Occipital lobe (tissue), 3 donors: ENCODE measurements at places on chromosomes 6 and 20. TPM values are rescaled to one million over a fixed set of nuclear protein-coding genes. Genes with fewer than 3 reads are reported as not detected.

DNA sequence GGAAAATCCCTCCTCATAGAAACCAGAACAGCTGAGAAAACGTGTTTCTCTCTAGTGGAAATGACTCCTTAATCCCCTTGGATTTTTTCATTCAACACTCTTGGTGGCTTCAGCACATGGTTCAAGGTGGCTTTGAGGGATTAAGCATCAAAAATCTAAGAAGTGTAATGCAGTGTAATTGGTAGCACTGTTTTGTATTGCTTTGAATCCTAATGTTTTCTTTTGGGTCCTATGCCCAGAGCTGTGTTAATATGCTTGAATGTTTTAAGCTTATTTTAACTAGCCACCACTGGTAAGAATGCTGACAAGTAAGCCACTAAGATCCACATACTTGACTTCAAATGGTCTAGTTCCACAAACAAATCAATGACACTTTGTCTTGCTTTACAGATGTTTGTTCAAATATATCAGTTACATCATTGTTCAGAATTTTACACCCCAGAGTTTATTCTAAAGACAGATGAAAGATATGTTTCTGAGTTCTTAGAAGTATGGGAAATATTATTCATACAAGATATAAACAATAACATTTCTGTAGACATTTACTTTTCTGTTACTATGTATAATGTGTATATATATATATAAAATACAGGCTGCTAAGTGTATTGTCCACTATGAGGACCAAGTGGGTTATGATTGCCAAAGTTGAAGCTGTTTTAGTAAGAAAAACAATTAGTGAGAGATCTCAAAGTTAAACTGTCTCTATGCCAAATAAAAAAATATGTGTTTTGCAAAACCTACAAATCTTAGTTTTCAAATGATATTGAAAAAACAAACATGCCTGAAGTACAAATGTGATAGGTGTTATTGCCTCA lies 220.8 kb downstream of the OGFRL1 start:
- DNase-seq = no peak

Gene RBM24
- 31.2 TPM for total RNA-seq

DNA sequence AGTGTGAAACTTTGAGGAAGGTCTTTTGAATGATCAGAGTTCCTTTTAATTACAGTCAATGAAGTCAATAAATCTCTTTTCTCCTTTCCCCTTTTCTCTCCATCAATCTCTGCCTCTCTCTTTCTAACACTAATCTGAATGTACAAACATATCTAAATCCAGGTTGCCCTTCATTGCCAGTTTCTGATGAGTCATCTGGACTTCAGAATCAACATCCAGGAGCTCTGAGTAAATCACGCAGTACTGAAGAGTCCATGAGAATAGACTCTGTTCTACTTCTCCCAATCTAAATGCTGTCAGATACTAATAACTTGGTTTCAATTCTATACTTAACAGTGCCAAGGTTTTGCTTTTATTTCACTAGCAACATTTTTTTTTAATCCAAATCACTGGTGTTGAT lies 238.7 kb upstream of the THEMIS start:
- DNase-seq = no peak

Gene LPIN3
- total RNA-seq = 0.16 TPM

- no peak for DNase-seq
These were observed 215.2 kb upstream of the TAB2 start for GRCh38 chr6:149102324-149102723.

Gene BHLHE23
- not detected for total RNA-seq

Gene LPA
- total RNA-seq = 1.4 TPM

DNA sequence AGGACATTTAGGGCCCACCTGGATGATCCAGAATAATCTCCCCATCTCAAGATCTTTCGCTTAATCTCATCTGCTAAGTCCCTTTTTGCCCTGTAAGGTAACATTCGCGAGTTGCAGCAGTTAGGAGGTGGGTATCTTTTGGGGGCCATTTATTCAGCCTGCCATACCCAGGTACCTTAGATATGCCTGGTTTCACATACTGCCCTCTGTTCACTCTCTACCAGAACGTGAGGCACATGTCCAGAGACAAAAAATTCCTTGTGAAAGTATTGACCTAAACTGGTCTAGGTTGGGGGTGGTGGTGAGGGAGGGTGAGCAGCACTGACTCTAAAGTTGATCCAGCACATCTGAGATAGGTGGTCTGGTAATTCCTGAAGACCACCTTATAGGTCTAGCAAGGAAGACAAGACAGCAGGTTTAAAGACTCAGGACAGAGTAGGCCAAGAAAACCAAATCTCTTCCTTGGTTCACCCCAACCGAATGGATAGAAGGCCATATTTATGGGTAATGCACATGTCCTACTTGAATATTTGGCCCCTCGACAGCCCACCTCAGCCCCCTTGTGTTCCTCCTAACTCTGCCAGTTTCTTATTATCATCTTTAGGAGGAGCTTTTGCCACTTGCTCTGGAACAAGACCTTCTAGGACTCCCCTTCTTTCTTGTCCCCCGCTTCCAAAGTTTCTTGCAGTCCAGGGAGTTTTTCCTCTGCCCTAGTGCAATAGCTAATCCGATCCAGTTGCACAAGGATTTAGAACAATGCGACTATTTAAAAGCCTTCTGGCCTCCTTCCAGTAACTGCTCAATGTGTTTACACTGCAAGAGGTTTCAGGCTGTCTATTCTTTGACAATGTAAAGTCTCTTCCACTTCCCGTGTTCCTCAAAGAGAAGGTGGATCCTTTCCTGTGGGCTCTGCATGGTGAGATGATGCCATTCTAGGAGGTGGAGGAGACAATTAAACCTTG lies 213.0 kb upstream of the LAMP5 start:
- no peak for DNase-seq

GRCh38 chr6:70103798-70104197 lies 199.1 kb downstream of the COL9A1 start:
- no peak for DNase-seq

- DNase-seq = no peak
These were observed 145.9 kb downstream of the CDC5L start for GRCh38 chr6:44533421-44533820.

- no peak for DNase-seq
These were observed 72.4 kb upstream of the LAMP5 start for GRCh38 chr20:9441948-9442347.

Gene SLC17A3
- total RNA-seq = not detected

DNA sequence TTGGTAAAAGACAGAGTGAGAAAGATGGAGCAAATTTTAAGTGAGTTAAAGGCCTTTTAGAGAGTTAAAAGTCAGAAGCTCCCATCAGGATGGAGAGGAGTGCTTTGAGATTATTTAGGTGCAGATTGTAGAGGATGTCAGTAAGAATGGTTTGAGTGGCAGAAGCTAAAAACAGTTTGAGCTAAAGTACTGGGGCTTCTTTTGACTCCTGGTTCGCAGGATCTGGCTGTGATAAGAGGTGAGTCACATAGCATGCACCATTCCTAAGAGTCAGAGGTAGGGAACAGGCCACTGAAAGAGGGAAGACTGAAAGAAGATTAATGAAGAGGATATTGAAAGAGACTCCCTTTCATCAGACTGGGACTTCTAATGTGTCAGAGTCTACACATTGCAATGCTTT lies 1047.9 kb upstream of the MAP3K7 start:
- DNase-seq = no peak

DNA sequence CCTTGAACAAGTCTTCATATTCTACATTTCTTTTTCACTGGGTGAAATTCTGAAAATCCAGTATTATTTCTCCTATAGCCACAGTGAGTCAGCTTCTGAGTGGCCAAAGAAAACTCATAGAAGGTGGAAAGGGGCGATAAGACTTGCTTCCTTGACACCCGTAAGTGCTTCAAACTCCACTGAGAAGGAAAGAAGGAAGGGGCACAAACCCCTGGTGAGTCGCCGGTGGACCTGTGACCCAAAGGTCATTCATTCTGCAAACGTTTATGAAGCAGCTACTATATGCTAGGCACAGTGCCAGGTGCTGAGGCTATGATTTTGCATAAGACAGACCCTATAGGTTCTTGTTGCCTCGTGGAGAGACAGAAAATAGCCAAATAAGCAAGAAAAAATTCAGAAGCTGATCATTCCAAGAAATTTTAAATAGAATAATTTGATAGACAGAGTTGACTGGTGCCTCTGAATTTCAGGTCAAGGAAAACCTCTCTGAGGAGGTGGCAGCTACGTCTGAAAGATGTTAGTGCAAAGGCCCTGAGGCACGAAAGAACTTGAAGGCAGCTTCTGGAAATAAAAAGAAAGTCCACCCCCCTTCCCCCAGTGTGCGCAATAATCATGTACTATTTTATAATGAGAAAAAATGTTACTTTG lies 118.2 kb downstream of the CD24 start:
- no peak for DNase-seq

Gene NFATC2
- 0.47 TPM for total RNA-seq

DNA sequence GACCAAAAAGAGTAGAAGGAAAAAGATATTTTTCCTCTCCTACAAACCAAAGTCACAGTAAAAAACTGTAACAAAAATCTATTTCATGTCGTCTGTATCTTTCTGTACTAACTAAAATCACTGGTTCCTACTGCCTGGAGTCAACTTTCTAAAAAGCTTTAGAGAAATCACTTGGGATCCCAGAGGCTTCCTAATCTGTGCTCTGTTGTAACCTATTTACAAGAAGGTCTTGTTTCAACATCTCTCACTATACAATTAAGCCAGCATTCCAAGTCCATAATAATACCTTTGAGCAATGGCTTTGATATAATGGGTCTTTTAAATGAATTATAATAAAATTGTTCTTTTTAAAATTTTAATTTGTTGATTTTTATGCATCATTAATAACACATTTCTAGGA lies 20.4 kb downstream of the RAB23 start:
- DNase-seq = no peak

- no peak for DNase-seq
These were observed 89.1 kb upstream of the ZNF184 start for GRCh38 chr6:27562027-27562410.

Gene CCN6
- total RNA-seq = not detected

Gene CYP21A2
- not detected for total RNA-seq

GRCh38 chr20:54938707-54939106 lies 463.3 kb downstream of the DOK5 start:
- no peak for DNase-seq

Gene TRIM10
- 0.31 TPM for total RNA-seq

DNA sequence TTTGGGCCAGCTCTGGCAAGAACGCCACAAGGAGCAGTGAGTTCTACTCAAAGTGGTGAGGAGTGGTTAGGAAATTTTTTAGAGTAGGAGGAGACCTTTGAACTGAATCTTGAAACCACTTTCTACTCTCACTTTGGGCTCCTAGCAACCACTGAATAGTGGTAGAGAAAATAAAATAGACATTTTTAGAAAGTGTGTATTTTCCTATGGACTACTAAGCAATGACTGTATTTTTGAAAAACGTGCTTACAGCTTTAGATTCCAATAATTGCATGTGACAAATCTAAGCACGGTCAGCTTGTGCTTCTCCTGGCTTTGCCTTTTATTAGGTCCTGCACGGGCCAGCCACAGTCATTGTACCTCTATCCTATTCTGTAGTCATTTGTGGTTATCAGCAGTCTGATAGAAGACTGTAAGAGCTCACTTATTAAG lies 8.7 kb upstream of the IFNGR1 start:
- no peak for DNase-seq

- no peak for DNase-seq
These were observed 36.2 kb upstream of the BAG2 start for GRCh38 chr6:57135885-57136284.

Gene TEAD3
- total RNA-seq = 0.16 TPM

Gene GHRH
- total RNA-seq = not detected
